ENCODE measurements at places on chromosomes 7 and 10. TPM values are rescaled to one million over a fixed set of nuclear protein-coding genes. Genes with fewer than 3 reads are reported as not detected.

Gene CALML3
- total RNA-seq, result not detected

- DNase-seq, result no peak
These were observed 514.8 kb downstream of the TNS3 start for GRCh38 chr7:47066976-47067614.

- DNase-seq, result no peak
These were observed 83.6 kb downstream of the ICA1 start for GRCh38 chr7:8178353-8178752.

Gene RSPH10B
- total RNA-seq, result 0.68 TPM

- DNase-seq, result no peak
These were observed 153.0 kb upstream of the WNT16 start for GRCh38 chr7:121175826-121176225.

Gene ERVW-1
- 1.6 TPM for total RNA-seq

DNA sequence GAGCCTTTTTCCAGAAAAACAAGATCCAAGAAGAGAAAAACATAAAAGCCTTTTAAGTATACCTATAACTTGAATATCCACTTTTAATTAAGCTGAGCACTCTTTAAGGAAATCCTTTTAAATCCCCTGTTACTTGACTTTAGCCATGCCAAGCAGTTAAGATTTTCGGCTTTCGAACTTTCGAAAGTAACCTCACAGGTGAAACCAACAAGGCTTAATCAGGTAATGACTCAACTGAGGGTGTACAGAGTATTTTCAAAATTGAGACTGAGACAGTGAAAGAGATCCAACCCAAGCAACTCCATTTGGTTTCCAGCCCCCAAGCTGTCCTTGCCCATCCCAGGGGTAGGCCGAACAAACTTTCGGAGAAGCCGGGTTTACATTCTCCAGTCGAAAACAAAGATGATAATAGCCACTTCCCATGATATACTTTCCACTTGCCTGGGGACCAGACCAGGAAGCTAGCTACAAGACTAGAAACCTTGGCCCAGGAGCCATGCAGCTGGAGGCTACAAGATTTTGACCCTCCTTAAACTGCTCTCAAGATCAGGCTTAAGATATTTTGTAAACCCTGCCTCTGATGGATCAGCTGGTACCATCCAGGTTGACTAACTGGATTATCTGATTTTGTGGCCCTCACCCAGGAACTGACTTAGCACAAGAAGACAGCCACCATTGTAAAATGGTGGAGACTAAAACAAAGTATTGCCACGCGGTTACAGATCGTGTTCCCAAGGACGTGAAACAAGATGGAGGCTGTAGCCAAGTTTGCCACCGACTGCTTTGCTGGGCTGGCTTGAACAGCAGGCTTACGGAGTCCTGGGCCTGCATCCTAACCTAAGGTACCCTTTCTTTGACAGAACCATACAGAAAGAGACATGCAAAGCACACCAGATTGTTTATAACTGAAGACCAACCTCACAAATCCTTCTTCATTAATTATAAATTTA, 32.3 kb downstream of the C1GALT1 start:
- no peak for DNase-seq

- no peak for DNase-seq
These were observed 509.5 kb downstream of the PLXNA4 start for GRCh38 chr7:132066761-132067171.

- no peak for DNase-seq
These were observed 8.8 kb downstream of the ITGB1 start for GRCh38 chr10:32949221-32949678.

- DNase-seq, result no peak
These were observed 47.1 kb downstream of the PAPSS2 start for GRCh38 chr10:87706731-87707130.

Gene NEUROG3
- not detected for total RNA-seq

- no peak for DNase-seq
These were observed 426.9 kb downstream of the CCSER2 start for GRCh38 chr10:84755311-84755710.

GRCh38 chr7:109126404-109127050, 556.9 kb downstream of the DNAJB9 start:
- DNase-seq, result peak; percentile 59

Gene FAM237B
- not detected for total RNA-seq

Gene TAF3
- total RNA-seq, result 9.0 TPM

Gene GJC3
- total RNA-seq, result 0.87 TPM
